Calu3 (cell line): ENCODE measurements at places on chromosomes 3 and 15. TPM values are rescaled to one million over a fixed set of nuclear protein-coding genes. Genes with fewer than 3 reads are reported as not detected.
A peak's percentile ranks its signal among the peaks of the same experiment; 100 is the strongest.

- no peak overlapping the region for H3K4me3 ChIP-seq
- H3K27me3 ChIP-seq, result no peaks in the 10 kb centered on the region
- no peaks in the 10 kb centered on the region for H3K36me3 ChIP-seq
- DNase-seq, result no peak
Measured at GRCh38 chr3:61371123-61371522, 119.9 kb upstream of the FHIT start.

Gene SLC38A3
- total RNA-seq, result not detected in 2 replicates

DNA sequence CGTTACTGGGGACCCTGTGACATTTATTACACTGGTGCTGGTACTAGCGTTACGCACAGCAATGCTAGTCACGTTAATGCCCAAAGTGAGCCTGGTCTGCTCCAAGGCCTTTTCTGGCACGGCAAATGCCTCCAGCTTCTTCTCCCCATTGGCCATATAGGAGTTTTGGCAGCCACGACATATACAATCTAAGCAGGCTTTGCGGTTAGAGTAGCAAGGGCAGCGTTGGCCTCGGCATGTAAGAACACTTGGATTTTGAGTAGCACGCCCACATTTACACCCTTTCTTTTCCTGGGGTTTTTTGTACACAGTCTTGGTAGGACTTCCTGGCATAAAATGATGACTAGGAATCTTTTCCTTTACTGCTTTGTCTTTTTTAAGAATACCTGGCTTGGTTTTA lies 44.9 kb downstream of the MSL2 start:
- peak overlapping the region; percentile 4 for H3K27ac ChIP-seq
- peaks cover 51% of the 10 kb centered on the region for H3K36me3 ChIP-seq
- no peak for DNase-seq
- no peaks in the 10 kb centered on the region for H3K27me3 ChIP-seq
- H3K4me1 ChIP-seq, result peaks cover 36% of the 10 kb centered on the region
- H3K4me3 ChIP-seq, result no peak overlapping the region

DNA sequence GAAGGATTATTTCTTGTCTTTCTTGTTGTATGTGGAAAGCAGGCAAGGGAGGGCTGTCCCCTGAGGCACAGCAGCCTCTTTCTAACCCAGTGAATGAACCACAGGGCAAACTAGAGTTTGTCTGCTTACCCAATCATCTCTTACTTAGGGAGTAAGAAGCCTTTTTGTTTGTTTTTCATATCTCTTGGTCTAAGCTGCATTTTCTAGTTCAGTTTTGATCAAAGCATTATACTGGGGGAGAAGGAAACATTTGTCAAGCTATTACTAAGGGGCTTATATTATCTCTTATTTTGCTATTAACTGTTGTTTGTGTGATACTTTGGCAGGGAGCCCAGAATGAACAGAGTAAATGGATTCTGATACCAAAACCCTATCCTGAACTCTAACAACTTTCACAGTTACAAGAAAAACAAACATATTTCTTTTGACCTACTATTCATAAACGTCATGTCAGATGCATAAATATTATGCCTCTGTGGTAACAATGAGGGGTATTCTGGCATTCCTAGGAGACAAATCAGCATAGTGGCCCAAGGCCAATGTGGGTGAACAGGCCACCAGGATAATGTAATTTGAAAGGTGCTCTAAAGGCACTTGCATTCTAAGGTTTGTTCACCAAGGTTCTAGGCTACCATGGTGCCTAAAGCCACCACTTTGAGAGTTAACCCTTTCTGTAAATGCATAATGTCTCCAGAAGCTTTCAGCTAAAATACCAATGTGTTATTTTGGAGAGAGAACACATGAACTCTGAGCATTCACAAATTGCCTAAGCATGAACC lies 271.6 kb upstream of the ZPLD1 start:
- peaks cover 10% of the 10 kb centered on the region for H3K36me3 ChIP-seq
- DNase-seq, result peak; percentile 65
- H3K27ac ChIP-seq, result peak overlapping the region; percentile 98
- H3K27me3 ChIP-seq, result no peaks in the 10 kb centered on the region

GRCh38 chr3:134302674-134303073 lies 52.0 kb upstream of the RYK start:
- H3K27me3 ChIP-seq, result peaks cover 14% of the 10 kb centered on the region
- no peak overlapping the region for H3K27ac ChIP-seq
- H3K4me3 ChIP-seq, result no peak overlapping the region
- H3K4me1 ChIP-seq, result peaks cover under 1% of the 10 kb centered on the region
- no peak for DNase-seq

GRCh38 chr3:170189398-170190256 lies 8.1 kb upstream of the PHC3 start:
- no peak for DNase-seq
- no peaks in the 10 kb centered on the region for H3K27me3 ChIP-seq
- H3K4me1 ChIP-seq, result peaks cover 13% of the 10 kb centered on the region
- H3K27ac ChIP-seq, result no peak overlapping the region
- H3K36me3 ChIP-seq, result no peaks in the 10 kb centered on the region

Gene BRK1
- total RNA-seq, result 120 and 126 TPM in 2 replicates

Gene CFAP161
- not detected in 2 replicates for total RNA-seq

- no peak for DNase-seq
- H3K27me3 ChIP-seq, result no peaks in the 10 kb centered on the region
- H3K4me3 ChIP-seq, result no peak overlapping the region
- no peaks in the 10 kb centered on the region for H3K4me1 ChIP-seq
- H3K36me3 ChIP-seq, result no peaks in the 10 kb centered on the region
Measured at GRCh38 chr3:139527265-139527664, 12.3 kb downstream of the RBP1 start.

DNA sequence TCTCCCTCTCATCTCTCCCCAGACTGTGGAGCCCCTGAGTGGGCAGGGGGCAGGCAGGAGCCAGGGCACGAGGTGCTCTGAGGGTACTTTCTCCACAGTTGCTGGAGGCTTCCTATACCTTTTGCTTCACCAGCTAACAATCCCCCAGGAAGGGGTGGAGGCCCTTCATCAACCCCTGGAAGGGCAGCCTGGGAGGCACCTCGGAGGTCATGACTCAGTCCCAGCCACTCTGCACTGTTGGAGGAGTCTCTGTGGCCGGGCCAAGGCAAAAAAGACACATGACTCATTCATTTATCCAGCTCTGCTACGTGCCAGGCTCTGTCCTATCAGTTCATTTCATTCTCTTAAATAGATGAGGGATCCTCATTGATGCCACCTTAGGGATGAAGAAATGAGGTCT lies 15.6 kb upstream of the KY start:
- DNase-seq, result no peak
- no peaks in the 10 kb centered on the region for H3K36me3 ChIP-seq
- no peak overlapping the region for H3K27ac ChIP-seq
- no peak overlapping the region for H3K4me3 ChIP-seq
- peaks cover 60% of the 10 kb centered on the region for H3K27me3 ChIP-seq

Gene WDR72
- total RNA-seq, result 3.7 and 3.9 TPM in 2 replicates

- no peak overlapping the region for H3K27ac ChIP-seq
- H3K4me1 ChIP-seq, result peaks cover 20% of the 10 kb centered on the region
- H3K4me3 ChIP-seq, result peak overlapping the region; percentile 34
- H3K36me3 ChIP-seq, result peaks cover 15% of the 10 kb centered on the region
- no peaks in the 10 kb centered on the region for H3K27me3 ChIP-seq
- peak; percentile 32 for DNase-seq
Measured at GRCh38 chr3:42654331-42655201, 1.1 kb downstream of the ZBTB47 start.

GRCh38 chr3:182964179-182964578 lies 16.2 kb downstream of the DCUN1D1 start:
- H3K4me3 ChIP-seq, result no peak overlapping the region
- H3K36me3 ChIP-seq, result peaks cover 18% of the 10 kb centered on the region
- no peak for DNase-seq
- no peak overlapping the region for H3K27ac ChIP-seq
- no peaks in the 10 kb centered on the region for H3K27me3 ChIP-seq

Gene PLA2G4D
- total RNA-seq, result not detected in 2 replicates

GRCh38 chr15:98147415-98147814 lies 186.9 kb downstream of the ARRDC4 start:
- no peak overlapping the region for H3K4me3 ChIP-seq
- H3K27me3 ChIP-seq, result peaks cover 9% of the 10 kb centered on the region
- H3K36me3 ChIP-seq, result no peaks in the 10 kb centered on the region

DNA sequence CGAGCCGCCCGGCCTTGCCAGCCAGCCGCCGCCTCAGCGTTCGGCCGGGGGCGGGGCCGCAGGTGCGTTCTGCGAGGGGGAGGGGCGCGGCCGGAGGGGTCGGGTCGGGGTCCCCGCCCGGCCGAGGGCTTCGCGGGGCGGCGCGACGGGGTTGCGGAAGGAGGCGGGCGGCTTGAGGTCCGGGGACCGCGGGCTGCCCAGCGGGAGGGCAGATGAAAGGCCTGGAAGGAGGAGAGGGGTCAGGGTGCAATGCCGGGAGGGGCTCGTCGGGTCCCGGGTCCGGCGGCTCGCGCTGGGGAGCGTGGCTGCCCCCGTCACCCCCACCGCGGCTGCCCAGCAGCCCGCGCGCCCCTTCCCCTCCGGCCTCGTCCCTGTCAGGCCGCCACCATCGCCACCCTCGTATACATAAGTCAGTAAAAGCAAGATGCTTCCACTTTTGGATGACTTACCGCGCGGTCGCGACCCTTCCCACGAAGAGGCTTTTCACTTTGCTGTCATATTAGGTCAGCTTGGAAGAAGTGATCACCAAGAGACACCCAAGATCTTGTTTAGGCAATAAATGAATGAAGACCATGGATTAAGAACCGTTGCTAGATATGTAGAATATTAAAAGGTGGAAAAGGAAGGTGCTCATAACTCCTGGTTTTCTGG lies 620 bp upstream of the ANP32A start:
- H3K4me3 ChIP-seq, result peak overlapping the region; percentile 96
- peaks cover 58% of the 10 kb centered on the region for H3K36me3 ChIP-seq
- DNase-seq, result no peak
- no peaks in the 10 kb centered on the region for H3K27me3 ChIP-seq

- no peaks in the 10 kb centered on the region for H3K27me3 ChIP-seq
- peak overlapping the region; percentile 28 for H3K4me3 ChIP-seq
- no peak for DNase-seq
- peak overlapping the region; percentile 62 for H3K27ac ChIP-seq
- H3K4me1 ChIP-seq, result peaks cover 64% of the 10 kb centered on the region
- H3K36me3 ChIP-seq, result peaks cover 8% of the 10 kb centered on the region
Measured at GRCh38 chr3:58021962-58022361, 13.7 kb downstream of the FLNB start.

GRCh38 chr15:31215490-31216214 lies 111.0 kb upstream of the KLF13 start:
- no peaks in the 10 kb centered on the region for H3K4me1 ChIP-seq
- peak overlapping the region; percentile 63 for H3K4me3 ChIP-seq
- H3K27me3 ChIP-seq, result no peaks in the 10 kb centered on the region

DNA sequence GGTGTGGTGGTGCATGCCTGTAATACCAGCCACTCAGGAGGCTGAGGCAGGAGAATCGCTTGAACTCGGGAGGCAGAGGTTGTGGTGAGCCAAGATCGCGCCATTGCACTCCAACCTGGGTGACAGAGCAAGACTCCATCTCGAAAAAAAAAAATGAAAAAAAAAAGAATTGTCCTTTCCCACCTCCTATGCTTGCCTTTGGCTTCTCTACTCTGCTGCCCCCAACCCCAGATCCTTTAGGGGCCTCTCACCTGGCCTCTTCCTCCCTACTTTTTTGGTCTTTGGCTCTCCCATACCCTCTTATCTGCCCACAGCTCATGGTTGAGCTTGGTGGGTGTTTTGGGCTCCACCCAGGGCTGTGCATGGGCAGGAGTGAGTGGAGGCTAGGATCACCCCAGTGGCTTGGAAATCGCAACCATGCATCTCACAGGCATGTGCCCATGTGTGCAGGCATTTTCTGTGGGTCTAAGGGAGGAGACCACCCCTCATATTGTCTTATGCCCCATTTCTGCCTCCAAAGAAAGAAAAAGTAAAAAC lies 2.1 kb upstream of the SHISA5 start:
- no peak overlapping the region for H3K27ac ChIP-seq
- peaks cover 15% of the 10 kb centered on the region for H3K36me3 ChIP-seq
- DNase-seq, result no peak
- no peaks in the 10 kb centered on the region for H3K27me3 ChIP-seq
- H3K4me1 ChIP-seq, result no peaks in the 10 kb centered on the region

DNA sequence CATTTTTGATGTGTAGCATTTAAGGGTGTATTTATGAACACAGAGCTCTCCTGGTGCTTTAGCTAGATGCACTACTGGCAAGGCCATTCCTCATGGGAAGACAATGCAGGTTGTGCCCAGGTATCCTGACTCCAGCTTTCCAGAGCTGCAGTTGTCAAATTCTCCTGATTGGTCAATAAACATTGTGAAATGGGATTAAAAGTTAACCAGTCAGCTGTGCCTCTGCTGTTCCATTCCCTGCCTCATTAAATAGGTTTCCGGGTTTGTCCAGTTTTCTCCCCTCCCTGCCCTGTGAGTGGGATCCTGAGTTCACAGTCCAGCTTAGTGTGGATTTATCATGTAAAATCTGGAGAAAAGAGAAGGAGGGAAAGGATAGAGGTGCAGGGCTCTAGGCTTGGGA lies 207.3 kb downstream of the SQOR start:
- H3K4me1 ChIP-seq, result peaks cover 13% of the 10 kb centered on the region
- no peaks in the 10 kb centered on the region for H3K27me3 ChIP-seq
- peak; percentile 5 for DNase-seq
- no peak overlapping the region for H3K4me3 ChIP-seq
- no peaks in the 10 kb centered on the region for H3K36me3 ChIP-seq

Gene IL5RA
- not detected in 2 replicates for total RNA-seq
